Endothelial cell (in vitro differentiated cells): ENCODE measurements at places on chromosomes 7 and 10.

- DNase-seq: no peak
Observed at GRCh38 chr10:117689566-117689965, 147.0 kb downstream of the EMX2 start.

DNA sequence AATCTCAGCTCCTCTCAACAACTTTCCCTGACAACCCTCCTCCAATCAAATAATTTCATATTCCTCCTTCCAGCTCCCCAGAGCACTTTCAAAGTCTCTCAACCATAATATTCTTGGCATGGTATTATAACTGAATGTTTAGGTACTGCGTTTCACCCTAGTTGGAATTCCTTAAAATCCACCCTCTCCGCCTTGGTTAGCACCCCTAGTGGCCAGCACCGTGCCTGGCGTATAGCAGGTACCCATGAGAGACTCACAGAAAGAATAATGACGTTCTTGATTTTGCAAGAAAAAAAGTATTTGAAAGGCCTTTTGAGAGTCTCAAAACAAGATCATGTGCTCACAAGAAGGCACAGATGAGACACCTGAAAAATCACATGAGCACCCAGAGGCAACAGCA lies 50.9 kb downstream of the GLI3 start:
- peak; percentile 41 for DNase-seq

DNA sequence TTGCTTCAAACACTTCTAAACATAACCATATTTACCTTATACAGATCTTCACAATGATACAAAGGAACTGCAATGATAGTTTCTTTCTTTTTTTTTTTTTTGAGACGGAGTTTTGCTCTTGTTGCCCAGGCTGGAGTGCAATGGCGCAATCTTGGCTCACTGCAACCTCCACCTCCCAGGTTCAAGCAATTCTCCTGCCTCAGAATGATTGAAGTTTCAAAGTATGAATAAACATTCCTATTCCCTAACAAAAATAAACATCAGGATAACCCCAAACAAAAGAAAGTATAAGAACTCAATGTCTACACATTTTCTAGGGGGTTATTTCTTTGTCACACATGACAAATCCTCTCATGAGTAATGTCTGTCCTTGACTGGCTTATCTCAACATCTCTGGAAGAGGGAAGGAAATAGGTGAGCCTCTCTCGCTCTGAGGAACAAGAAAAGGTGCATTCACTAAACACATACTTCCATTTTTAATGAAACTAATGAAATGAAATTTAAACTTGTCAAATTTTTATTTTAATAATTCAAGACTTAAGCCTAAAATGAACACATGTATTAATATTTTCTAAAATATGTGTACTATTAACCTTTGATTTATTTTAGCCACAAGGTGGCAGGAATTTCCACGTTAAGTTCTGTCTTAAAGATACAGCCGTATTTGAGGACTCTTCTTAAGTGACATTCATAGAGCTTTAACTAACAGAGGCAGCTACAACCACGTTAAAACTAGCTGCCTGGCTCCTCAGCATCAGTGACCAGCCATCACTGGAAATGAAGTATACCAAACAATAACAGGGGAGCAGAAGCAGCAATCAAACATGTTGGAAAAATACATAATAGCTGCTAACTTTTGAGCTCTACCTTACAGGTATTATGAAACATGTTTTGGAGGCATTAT lies 58.3 kb downstream of the MALSU1 start:
- no peak for DNase-seq

DNA sequence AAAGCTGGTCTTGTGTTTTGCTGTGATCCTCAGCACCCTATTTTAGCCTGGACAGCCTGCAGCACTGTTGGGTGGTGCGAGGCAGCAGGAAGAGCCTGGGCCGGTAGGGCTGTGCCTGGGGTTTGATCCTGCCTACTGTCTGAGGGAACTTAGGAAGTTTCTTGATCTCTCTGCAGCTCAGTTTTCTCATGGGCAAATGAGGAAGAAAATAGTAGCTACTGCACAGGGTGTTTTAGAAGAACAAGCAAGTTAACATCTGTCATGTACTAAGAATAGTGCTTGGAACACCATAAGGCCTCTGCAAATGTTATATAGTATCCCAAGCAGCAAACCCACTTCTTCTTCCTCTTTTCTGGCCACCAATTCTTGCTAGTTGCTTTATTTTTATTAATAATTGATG lies 12.0 kb upstream of the AGR2 start:
- no peak for DNase-seq

- no peak for DNase-seq
Observed at GRCh38 chr10:7094781-7095180, 316.1 kb downstream of the SFMBT2 start.

GRCh38 chr7:72919256-72919775 lies 5.6 kb upstream of the POM121 start:
- no peak for DNase-seq

- DNase-seq: no peak
Observed at GRCh38 chr10:80447436-80448190, 6.5 kb upstream of the TSPAN14 start.

DNA sequence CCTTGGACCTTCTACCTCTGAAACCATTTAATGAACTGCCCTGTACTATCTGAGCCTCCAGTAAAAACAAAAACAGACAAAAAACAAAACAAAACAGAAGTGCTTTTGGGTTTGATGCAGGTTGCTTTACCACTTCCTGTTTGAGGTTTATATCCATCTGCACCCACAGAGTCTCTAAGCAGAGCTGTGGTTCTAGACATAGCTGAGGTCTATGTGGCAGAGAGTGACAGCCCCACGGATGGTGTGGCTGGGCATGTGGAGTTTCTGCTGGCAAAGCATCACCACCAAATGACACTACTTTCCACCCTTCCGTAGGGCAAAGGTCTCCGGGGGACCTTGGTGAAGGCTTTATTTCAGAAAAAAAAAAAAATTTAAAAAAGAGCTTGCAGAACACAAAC lies 754.2 kb downstream of the GRID1 start:
- no peak for DNase-seq

- no peak for DNase-seq
Observed at GRCh38 chr10:30865141-30865926, 166.3 kb downstream of the ZNF438 start.

- DNase-seq: peak; percentile 45
Observed at GRCh38 chr7:128201067-128201689, 39.9 kb upstream of the LEP start.
